ENCODE measurements at places on chromosomes 7 and 10.
A peak's percentile ranks its signal among the peaks of the same experiment; 100 is the strongest.

- DNase-seq = no peak
Measured at GRCh38 chr7:8327199-8327598, 65.2 kb upstream of the ICA1 start.

GRCh38 chr7:149872419-149873073 lies 1.2 kb upstream of the ATP6V0E2 start:
- peak; percentile 72 for DNase-seq

- no peak for DNase-seq
Measured at GRCh38 chr7:70554646-70555045, 577.3 kb upstream of the GALNT17 start.

DNA sequence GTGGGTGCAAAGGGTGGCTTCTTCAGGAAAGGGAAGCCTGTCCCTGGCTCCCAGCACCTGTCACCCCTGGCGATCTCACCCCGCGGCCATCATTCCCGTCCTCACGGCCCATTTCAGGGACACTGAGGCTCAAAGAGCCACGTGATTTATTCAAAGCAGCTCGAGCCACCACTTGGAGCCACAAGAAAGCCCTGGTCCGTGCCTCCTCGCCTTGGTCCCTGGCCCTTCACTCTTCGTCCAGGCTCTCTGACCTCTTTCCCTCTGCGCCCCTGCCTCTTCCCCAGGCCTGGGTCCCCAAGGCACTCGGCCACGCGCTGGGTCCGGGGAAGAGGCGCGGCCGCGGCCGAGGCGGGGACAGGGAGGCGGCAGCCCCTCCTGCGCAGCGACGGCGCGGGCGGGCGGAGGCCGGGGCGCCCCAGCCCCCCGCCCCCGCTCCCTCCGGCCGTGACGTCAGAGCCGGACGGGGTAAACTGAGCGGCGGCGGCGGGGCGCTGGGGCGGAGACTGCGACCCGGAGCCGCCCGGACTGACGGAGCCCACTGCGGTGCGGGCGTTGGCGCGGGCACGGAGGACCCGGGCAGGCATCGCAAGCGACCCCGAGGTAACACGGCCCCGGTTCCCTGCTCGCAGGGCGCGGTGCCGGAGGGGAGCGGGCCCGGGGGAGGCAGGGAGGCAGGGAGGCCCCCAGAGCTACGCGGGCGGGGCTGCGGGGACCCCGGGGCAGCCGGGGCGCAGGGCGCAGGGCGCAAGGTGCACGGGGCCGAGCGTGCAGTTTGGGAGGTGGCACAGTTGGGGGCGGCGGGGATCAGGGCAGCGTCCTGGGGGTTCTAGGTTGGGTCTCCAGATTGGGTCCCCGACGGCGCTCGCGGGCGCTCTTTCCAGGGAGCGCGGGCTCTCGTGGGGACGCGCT lies at the start of gene SLC18A2:
SLC18A2 (plus strand) TSS at position 494 of the 909 bp plus-strand sequence. CDS start 580 bp downstream, outside the sequence.
- DNase-seq = no peak
